Progenitor cell of endocrine pancreas (in vitro differentiated cells): ENCODE measurements at places on chromosomes 2 and 18.

GRCh38 chr18:21134895-21135294, 23.3 kb upstream of the ROCK1 start:
- no peak for DNase-seq

GRCh38 chr2:31232586-31232985, 1.4 kb upstream of the EHD3 start:
- DNase-seq = no peak

GRCh38 chr2:68771211-68771751, 36.7 kb downstream of the ARHGAP25 start:
- no peak for DNase-seq

DNA sequence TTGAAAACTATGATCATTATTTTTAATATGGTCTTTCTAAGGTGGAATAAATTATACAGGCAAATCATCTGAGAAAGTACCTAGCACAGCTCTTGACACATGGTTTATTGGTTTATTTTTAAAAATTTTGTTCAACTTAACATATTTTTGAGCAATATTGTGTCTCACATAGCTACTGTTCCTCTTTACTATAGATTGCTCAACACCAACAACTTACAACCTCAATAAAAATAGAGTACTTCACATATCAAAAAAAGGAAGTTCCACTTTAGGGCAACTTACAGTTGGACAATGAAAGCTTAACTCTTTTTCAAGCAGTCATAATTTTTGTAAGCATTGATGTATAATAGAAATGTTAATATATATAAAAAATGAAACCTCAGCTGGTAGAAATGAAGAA, 440.9 kb upstream of the UBE2E3 start:
- no peak for DNase-seq

- no peak for DNase-seq
These were observed 963.6 kb upstream of the CNTNAP5 start for GRCh38 chr2:123061534-123061933.

DNA sequence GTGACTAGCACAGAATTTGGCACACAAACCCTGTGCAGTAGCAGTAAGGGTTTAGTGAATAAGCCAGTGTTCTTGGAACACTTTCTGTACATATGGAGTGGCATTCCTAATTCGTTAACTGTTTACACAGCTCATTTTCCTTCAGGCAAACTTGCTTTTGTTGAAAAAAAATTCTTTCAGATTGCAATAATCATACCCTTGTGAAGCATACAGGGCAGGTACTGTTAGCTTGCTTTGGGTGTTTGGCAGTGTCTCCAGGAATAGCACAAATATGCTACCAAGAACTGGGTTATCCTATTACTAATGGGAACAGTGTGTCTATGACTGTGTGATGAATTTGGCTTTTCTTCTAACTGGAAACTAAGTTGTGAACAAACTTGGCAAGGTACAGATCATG, 33.4 kb downstream of the UGP2 start:
- DNase-seq = no peak

- no peak for DNase-seq
These were observed 147.1 kb upstream of the SH3BP4 start for GRCh38 chr2:234804704-234805103.

GRCh38 chr2:64929333-64929732, 59.9 kb upstream of the SLC1A4 start:
- DNase-seq = no peak

- DNase-seq = no peak
These were observed 22.3 kb downstream of the ATP8B1 start for GRCh38 chr18:57780706-57781347.

DNA sequence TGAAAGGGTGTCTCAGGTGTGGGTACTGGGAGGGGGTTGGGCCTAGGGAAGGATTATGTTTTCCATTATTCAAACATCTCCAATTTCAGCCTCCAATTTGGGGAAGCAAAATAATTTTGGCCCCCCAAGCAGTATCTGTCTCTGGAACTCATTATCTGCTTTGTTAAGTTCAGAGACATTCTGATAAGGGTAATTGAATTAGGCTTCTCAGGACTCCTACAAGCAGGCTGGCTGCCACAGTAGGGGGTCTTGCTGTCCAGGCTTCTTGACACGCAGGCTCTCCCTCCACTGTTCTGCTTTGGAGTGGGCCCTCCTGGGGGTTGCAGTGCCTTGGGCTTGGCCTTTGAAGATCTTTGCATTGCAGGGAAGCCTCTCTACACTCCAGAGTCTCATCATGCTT, 108.1 kb upstream of the SIX2 start:
- DNase-seq = no peak

GRCh38 chr2:160324917-160325316, 124.8 kb upstream of the ITGB6 start:
- no peak for DNase-seq

DNA sequence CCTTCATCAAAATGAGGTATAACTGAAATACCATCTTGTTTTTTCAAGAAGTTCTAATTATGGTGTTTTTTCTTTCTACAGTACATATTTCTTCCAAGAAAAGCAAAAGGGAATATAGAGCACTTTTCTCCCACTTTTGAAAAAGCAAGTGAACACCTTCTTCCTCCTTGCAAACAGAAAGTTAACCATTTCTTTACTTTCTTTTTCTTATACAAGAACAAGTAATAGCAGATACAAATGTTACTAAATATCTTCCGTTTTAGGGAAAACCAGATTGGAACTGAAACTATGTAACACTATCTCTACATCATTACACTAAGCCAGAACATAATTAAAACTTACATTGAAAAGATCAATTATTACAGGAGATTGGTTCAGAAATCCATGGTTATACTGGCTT, 44.0 kb downstream of the COBLL1 start:
- no peak for DNase-seq

DNA sequence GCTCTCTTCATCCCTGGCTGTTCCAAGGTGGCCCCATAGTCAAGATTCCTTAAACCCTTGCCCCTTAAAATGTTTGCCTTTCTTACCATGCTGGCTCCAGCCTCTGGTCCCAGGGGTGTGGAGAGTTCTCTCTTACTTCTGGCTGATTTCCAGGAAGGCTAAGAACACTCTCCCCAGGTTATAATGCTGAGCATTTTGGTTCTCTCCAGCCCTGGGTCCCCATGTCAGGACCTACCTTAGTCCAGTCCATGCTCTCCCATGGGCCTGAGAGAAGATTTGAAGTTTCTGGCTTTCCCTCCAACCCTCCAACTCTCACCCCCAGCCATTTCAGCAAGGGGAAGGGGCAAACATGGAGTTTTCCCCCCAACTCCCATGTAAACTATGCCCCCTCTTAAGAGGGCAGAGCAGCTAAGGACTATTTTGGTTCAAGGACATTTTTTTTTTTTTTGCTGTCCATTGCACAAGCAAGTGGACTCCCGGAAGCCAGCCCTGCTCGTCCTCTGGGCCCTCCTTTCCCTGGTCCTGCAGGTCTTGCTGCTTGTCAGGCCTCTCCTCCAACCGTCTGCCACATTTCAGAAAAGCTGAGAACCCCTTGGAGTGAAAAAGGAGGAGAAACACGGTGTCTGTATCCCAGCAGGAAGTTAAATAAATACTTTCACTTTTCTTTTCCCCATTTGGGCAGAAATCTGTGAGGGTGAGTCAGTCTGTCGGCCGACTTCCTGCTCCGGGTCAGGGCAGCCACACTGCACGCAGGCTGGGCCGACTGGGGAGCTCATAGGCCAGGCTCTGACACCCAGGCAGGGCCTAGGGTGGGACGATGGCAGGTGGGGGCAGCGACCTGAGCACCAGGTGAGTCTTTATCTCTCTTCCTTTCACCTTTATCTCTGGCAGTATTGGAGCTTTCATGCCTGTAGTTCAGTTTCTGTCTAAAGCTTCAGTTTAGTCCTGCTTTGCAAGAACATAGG, at the start of gene SP140L:
SP140L (plus strand) TSS at position 741 of the 965 bp plus-strand sequence; CDS start at position 818, 77 bp downstream.
- DNase-seq = no peak

- DNase-seq = no peak
These were observed 180.9 kb downstream of the PID1 start for GRCh38 chr2:229090225-229090624.

DNA sequence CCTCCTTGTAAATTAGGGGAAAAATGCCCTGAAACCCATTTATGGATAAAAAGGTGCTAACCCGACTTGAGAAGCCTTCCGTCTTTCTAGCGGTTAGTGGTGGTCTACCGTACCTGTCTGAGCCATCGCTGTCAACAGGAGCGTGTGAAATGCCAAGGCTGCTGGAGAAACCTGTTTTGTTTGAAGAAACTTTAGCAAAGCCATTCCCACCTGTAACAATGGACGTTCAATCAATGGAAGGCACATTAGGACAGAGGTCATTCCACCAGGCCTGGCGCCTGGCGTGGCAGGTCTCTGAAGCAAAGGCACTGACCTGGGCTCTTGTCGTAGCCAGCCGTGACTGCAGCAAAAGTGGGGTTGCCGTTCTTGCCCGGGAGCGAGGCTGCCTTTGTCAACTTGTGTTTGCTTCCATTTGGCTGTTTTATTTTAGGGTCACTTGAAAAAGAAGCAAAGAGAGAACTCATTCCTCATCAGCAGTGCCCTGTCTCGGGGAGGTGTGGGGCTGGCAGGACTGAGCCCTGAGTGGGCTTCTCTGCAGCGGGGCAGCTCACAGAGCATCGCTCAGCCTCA, 47.2 kb downstream of the ZAP70 start:
- no peak for DNase-seq

- no peak for DNase-seq
These were observed 26.6 kb downstream of the FAHD2B start for GRCh38 chr2:97068074-97068473.

GRCh38 chr18:13517369-13517768, 209.0 kb downstream of the FAM210A start:
- no peak for DNase-seq

GRCh38 chr2:29361231-29361630, 246.0 kb downstream of the CLIP4 start:
- no peak for DNase-seq

DNA sequence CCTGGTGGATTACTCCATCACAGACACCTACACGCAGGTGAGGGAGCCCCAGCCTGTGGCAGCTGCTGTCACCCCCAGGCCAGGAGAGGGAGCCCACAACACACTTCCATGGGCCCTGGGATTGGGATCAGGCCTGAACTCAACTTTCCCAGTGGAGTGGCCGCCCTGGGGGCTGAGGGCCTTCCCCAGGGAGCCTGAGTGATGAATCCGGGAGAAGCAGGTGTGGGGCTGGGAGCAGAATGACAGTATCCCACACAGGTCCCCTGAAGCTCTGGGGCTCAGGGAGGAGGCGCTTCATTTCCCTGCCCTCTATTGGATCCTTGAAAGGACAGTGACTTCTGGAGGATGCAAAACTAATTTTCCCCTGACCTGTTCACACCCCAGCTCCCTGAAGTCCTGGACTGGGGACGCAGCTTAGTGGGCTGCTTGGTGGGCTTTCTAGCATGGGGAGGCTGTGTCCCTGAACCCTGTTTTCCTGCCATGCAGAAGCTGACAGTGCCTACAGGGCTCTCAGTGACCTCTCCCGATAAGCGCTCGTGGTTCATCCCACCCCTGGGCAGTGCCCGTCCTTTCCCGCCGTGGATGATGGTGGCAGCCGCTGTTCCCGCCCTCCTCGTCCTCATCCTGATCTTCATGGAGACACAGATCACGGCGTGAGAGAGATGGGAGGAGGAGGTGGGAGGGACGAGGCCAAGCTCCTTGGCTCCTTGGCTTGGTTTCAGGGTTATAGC, 11.0 kb downstream of the SLC4A3 start:
- no peak for DNase-seq

GRCh38 chr2:176169181-176169580, 12.1 kb downstream of the HOXD3 start:
- DNase-seq = no peak

GRCh38 chr2:66698576-66699239, 263.8 kb downstream of the MEIS1 start:
- no peak for DNase-seq

GRCh38 chr2:129276978-129277584, 702.4 kb upstream of the RAB6C start:
- no peak for DNase-seq

DNA sequence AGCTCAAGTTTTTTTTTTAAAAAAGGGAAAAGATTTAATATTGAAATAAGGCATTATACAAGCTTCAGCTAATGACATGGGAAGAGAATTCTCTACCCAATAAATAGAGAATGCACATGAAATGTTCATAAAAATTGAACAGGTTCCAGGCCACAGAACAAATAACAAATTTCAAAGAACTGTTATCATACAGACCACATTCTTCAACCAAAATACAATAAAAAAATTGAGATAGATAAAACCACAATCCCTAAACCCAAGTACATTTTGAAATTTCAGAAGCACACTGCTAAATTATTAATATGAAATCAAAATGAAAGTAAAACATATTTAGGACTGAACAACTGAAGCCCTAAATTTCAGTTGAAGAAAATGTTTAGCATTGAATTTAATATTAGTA, 89.6 kb downstream of the BCL2 start:
- no peak for DNase-seq

GRCh38 chr2:5121642-5122041, 570.5 kb upstream of the SOX11 start:
- no peak for DNase-seq

- DNase-seq = no peak
These were observed 132.9 kb downstream of the SOCS6 start for GRCh38 chr18:70421471-70422390.

- DNase-seq = no peak
These were observed 103.3 kb upstream of the ID2 start for GRCh38 chr2:8578335-8579244.

- no peak for DNase-seq
These were observed 136.0 kb downstream of the ZNF804A start for GRCh38 chr2:184734338-184734737.

GRCh38 chr18:67574749-67575148, 58.2 kb upstream of the DSEL start:
- DNase-seq = no peak

DNA sequence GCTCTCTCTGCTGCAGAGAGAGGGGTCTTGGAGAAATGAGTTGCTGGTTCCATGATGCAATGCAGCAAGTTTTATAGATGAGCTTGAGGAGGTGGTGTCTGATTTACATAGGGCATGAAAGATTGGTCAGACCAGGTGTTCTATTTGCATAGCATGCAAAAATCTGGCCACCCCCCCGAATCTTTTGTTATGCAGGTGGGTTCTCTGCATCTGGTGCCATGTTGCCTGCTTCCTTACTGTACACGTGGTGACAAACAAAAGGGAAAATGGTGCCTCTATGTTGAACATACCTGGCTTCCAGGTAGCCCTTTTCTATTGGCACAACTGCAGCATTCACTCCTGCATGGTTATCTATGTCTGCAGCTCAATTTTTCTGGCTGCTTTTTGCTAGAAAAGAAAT, 169.4 kb downstream of the GALNT1 start:
- no peak for DNase-seq

GRCh38 chr2:199128476-199129229, 329.1 kb downstream of the SATB2 start:
- DNase-seq = no peak

GRCh38 chr2:47265158-47265557, 110.0 kb upstream of the STPG4 start:
- no peak for DNase-seq
